Activated CD4-positive, alpha-beta T cell treated with anti-CD3 and anti-CD28 coated beads, Interleukin-2, Interleukin-6, amounts not matched to agents 100 ng/mL and 50 ng/mL, durations not matched to agents 16 hours and 8 hours (primary cell): ENCODE measurements at places on chromosomes 13 and 19.

DNA sequence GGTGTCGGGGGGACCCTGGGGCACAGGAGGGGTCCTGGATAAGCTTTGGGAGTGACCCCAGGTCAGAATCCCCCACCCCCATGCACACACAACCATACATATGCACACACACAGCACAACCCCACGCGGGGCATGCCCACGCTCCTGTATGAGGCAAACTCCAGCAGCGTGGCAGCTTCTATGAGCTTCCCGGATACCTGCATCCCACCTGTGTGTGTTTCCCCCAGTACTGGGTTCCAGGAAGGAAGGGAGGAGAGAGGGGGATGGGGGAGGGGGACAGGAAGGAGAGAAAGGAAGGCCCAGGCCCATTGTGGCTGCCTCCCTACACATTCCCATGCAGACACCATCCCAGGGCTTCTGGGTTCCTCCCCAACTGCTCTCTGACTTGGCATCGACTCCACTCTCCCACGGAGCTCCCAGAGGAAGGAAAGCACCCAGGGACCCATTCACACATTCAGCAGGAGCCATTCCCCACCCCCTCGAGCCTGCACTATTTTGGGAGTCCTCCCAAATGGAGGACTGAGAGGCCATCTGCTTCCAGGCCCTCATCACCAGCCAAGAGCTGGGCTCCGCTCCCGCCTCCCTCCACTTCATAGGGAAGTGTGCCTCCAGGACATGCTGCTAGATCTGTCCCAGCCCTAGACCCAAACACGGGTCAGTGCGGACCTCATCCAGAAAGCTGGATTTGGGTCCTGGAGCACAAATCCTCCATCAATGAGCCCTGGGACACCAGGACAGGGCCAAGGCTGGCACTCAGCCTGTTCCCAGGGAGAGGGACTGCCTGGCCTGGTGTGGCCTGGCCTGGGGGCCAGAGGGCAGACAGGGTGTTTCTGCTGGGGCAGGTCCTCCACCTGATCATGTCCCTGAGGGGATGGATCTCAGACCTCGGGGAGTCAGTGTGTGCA, 13.2 kb downstream of the PRR36 start:
- DNase-seq = no peak

- DNase-seq = no peak
These were observed 351.1 kb downstream of the DCT start for GRCh38 chr13:94128430-94128829.

DNA sequence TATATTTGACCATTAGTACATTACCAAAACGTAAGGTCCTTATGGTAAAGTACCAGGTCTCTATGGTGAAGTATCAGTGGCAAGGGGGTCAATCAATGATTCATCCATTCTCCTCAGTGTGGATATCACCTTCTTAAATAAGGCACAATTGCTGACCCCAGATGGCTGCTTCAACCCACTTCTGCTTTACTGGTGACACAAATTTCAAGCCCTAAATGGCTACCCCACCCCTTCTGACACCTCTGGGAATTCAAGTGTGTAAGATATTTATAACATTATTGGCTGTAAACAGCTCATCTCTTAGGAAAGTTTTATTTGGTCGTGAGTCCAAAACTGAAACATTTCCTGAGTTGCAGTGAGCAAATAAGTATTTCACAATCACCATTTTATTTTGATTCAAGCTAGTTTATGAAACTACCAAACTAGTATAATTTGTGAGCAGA, 7.9 kb upstream of the WBP4 start:
- no peak for DNase-seq

DNA sequence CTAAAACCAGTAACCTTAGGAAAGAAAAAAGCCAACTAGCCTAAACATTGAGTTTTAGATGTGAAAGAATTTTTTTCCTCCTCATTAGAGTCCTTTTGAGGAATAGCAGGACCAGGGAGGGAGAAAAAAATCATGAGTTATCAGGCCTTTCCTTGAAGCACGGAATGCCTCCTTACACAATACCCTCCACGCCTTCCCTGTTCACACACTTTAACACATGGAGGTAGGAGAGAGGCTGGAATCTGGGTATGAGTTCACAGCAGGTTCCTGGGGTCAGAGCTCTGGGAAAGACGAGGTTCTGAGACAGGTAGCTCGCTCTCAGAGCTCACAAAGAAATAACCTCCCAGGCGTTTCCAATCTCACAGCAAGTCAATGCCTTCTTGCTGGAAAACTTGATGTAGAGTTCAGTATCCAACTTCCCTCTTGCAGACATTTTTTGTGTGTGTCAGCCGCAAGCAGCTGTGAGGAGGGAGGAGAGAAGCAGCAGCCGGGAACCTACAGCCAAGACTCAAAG, 716 bp downstream of the ZNF573 start:
- no peak for DNase-seq

GRCh38 chr13:105735281-105735680, 800.2 kb downstream of the EFNB2 start:
- DNase-seq = no peak

DNA sequence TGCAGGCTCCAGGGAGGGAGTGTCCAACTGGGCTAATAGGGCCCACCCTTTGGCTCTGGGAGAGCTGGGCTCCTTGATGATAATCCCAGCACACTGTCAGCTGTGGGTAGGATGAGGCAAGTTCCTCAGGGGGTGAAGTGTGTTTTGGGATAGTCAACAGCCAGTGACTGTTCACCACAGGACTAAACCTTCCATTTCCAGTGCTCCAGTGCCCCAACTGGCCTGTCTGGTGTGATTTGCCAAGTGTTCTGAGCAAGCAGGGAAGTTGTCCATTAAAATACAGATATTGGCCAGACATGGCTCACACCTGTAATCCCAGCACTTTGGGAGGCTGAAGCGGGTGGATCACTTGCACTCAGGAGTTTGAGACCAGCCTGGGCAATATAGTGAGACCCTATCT, 150.9 kb downstream of the TM9SF2 start:
- DNase-seq = no peak
